Hematopoietic multipotent progenitor cell treated with erythropoietin and hydrocortisone succinate and interleukin-3 and kit ligand, for 15 days (in vitro differentiated cells): ENCODE measurements at places on chromosomes 12 and 14.
A peak's percentile ranks its signal among the peaks of the same experiment; 100 is the strongest.

- no peak for DNase-seq
These were observed 20.5 kb upstream of the FBRSL1 start for GRCh38 chr12:132469423-132469822.

GRCh38 chr12:65168681-65169319 is 583 bp upstream of the LEMD3 start:
- DNase-seq = peak; percentile 42

DNA sequence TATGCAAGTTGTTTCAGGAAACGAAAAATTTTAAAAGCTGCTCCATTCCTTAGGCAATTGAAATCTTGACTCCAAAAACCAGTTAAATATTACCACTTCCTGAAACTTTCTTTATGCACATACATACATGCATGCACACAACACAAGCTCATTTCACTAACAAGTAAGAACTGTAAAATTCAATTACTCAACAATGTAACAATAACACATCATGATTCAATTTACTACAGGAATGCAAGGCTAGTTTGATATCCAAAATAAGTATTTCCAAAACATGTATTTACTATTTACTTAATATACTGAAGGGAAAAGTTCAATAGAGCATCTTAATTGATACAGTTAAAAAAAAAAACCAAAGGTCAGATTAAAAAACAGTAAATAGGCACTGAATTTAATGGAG is 19.6 kb downstream of the NAP1L1 start:
- no peak for DNase-seq

DNA sequence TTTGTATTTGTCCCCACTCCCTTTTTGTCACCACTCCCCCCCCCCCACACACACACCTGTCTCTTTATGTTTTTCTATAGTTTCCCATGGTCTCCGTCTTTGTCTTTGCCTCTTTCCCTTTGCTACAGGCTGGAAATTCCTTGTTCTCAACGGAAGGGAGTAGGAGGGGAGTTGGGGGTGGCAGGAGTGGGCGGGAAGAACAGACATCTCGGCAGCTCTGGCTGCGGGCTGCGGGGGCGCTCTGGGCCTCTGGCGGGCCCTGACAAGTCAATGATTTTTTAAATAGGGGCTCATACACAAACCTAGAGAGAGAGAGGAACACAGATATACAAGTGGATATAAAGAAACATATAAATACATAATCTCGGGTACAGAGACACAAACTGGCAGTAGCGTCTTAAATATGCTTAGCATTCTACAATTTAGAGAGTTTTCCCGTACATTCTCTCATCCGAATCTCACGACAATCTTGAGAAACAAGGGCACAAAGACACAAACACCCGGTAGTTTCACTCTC is 2.4 kb upstream of the NAB2 start:
- DNase-seq = no peak

DNA sequence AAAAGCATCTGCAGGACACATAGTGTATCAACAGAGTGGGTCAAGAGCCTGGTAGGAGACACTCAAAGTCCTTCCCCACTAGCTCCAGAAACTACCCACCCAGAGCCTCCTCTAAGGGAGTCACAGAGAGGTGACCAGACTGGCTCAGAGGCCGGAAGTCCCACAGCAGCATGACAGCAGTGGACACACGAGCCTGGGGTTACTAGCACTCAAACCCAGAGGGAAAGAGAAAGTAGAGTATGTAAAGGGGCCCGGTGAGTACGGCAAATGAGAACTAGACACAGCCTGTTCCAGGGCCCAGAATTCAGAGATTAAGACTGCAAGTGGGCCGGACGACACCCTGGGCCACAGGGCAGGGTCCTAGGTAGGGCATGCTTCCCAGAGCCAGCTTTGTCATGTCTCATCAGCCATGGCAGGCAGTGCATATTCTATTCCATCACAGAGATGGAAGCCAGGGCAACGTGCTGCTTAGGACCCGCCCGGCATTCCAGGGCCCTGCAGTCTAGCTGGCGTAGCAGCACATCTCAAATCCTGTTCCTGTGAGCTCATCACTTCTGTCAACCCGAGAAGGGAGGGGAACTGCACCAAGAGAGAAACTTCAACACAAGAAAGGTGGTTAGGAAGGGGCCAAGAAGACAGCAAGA is 4.2 kb downstream of the IFFO1 start:
- no peak for DNase-seq

- DNase-seq = peak; percentile 59
These were observed 34.3 kb upstream of the SLC38A1 start for GRCh38 chr12:46303039-46303666.

- peak; percentile 83 for DNase-seq
These were observed 76.8 kb downstream of the HSD17B6 start for GRCh38 chr12:56839915-56840325.

DNA sequence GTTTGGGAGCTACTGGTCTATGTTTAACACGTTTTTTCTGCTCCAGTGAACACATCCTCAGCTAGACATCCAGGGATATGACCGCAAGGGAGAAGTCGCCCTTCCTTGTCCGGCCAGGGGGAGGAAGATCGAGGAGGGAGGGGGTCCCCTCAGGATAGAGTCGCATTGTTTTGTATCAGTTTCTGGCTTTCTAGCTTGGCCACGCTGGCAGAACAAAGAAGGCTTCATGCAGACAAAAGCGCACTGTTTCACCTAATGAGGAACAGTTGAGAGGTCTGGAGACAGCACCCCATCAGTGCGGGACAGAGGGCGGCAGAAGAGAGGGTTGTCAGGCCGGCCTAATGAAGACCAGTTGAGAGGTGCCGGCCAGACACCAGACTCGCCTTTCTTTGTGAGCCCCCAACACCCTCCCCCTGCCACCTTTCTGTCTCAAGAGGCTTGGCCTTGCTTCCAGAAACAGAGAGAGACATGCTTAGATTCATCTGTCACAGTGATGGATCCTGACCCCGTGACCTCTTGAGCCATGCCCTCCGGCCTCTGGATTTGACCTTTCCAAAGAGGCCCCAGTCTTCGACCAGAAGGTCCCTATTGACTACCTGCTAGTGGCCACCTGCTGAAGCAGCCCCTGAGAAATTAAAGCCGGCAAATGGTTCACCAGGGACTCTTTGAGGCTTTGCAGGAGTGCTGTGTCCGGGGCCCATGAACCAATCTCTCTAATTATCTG is 254.7 kb upstream of the TBX3 start:
- DNase-seq = no peak

- no peak for DNase-seq
These were observed 181.3 kb downstream of the RMST start for GRCh38 chr12:97643924-97644323.
